ENCODE measurements at places on chromosomes 16 and 17.

DNA sequence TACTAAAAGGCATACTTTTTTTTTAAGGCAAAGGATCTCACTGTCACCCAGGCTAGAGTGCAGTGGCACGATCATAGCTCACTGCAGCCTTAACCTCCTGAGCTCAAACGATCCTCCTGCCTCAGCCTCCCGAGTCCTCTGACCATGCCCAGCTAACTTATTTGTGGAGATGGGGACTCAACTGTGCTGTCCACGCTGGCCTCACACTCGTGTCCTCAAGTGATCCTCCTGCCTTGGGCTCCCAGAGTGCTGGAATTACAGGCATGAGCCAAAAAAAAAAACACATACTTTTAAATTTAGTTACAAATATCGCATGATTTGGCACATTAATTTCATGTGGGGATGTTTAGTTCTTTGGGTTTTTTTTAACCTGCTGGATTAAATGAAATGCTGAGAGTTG is 207.7 kb upstream of the CHMP6 start:
- DNase-seq: no peak

GRCh38 chr17:27461192-27461859 is 5.1 kb downstream of the KSR1 start:
- no peak for DNase-seq

DNA sequence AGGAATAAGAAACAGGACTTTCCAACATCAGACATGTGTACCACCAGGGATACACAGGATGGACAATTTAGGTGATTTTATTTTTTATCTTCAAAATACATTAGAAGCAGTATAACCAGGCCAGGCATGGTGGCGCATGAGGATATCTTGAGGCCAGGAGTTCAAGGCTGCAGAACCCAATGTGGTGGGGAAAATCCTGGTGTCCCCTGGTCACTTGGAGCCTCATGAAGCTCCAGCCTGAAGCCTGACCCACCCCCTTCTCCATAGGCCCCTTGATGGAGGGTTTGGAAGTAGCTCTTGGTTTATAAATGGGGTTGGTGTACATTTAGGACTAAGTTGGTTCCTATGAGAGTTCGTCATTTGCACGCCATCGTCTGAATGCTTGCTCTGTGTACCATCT is 88.6 kb downstream of the MYH11 start:
- no peak for DNase-seq

DNA sequence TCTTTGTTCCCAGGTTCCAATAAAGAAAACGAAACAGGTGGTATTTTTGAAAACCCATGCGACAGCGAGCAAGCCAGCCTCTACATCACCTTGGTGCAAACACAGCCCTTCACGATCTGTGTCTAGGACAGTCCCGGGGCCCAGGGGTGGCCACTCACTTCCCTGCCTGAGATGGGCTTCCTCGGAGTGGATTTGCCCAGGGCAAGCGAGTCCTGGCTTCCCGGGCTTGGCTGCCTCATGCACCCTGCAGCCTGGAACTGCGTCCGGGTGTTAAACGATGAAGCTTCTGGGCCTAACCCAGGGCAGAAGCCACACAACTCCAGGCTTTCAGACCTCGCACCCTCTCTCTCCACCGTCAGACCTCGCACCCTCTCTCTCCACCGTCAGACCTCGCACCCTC is 66.0 kb downstream of the RPH3AL start:
- no peak for DNase-seq

DNA sequence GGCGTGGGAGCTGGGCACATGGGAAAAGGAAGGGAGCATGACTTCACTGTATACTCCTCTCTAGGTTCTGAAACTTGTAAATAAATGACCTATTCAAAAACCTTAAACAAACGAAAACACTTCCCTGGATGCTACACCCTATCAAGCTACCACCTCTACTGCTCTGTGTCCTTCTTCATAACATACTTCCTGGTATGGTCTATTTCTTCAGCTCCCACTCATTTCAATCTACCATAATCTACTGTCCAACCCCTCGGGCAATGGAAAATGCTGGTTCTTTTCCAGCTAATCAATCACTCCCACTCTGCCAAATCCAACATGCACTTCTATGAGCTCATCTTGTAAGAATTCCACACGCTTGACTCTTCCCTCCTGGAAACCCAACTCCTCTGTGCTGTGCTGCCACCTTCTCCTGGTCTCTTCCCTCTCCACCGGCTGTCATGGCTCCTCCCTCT is 42.4 kb downstream of the AMFR start:
- DNase-seq: no peak

GRCh38 chr17:77184474-77184873 is 43.7 kb downstream of the SEC14L1 start:
- no peak for DNase-seq

DNA sequence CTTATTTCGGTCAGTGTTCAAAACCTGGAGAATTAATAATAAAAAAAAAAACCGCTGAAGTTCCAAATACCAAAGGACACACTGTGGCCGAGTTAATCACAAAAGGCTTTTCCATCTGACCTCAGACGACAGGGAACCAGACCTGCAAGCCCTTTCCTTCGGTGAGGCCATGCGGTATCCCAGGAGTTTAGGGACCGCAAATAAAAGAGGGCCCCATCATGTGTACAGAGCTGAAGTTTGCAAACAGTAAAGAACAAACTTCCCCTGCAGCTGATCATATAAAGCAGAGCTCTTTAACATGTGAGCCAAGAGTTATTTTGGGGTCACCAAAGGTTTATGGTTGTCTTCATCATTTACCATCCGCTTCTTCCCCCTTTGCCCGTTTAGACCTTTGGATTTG is 33.0 kb upstream of the FOXJ1 start:
- no peak for DNase-seq

- DNase-seq: no peak
Measured at GRCh38 chr16:50673496-50674275, 7.4 kb downstream of the SNX20 start.

DNA sequence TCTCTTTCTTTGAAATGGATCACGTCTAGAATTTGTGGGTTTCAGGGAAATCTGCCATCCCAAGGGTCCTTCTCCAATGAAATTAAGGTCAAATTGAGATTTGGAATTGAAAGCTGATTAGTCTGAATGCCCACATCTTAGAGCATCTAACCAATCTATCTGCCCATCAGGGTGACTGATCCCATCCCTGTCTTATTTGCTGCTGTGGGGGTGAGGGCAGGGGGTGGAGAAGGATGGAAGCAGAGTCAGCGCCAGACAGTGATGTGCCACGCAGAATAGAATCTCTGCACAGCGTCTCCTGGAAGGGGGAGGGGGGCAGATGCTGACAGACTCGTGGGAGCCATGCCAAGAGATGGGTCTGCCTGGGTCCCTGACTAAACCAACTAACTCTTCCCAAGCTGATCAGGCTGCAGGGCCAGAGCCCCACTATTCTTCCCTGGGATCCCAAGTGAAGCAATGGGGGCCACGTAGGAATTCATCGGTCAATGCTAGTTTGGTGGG is 32.1 kb downstream of the CDK5RAP3 start:
- DNase-seq: no peak

- DNase-seq: no peak
Measured at GRCh38 chr17:80422981-80423380, 8.0 kb downstream of the ENDOV start.

- DNase-seq: peak; percentile 58
Measured at GRCh38 chr16:58020628-58021521, 4.7 kb upstream of the MMP15 start.

GRCh38 chr17:59746849-59747445 is 39.5 kb downstream of the VMP1 start:
- DNase-seq: peak; percentile 41

- no peak for DNase-seq
Measured at GRCh38 chr17:28018439-28019070, 23.9 kb upstream of the NLK start.

DNA sequence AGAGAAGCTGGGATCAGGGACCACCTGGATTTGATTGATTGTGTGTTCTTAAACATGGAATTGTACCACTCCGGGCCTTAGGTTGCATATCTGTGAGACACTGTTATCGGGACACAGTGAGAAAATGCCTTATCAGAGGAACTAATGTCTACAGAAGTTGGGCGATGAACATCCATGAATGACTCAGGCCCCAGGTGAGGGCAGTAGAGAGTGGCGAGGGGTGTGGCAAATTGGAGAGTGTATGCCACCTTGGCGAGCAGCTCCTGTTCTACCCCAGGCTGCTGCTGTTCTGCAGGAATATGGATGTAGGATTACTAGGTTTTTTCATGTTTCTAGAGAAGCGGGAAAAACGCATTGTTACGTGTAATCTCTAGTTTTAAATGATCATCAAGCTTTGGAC is 38.8 kb downstream of the CLEC16A start:
- DNase-seq: no peak

GRCh38 chr17:18161207-18162145 is 22.2 kb upstream of the ALKBH5 start:
- no peak for DNase-seq

All from globus pallidus (tissue), 1 donor.